ENCODE measurements at places on chromosomes 13 and 19. TPM values are rescaled to one million over a fixed set of nuclear protein-coding genes. Genes with fewer than 3 reads are reported as not detected.

The ADGRL1 gene
- polyA plus RNA-seq = 1.1 TPM

The LEUTX gene
- polyA plus RNA-seq = not detected

The CD209 gene
- not detected for polyA plus RNA-seq

The ZNF160 gene
- polyA plus RNA-seq = 6.8 TPM

The ZNF547 gene
- polyA plus RNA-seq = 7.0 TPM

The SIRT6 gene
- not detected for polyA plus RNA-seq

The ZNF761 gene
- 6.5 TPM for polyA plus RNA-seq

The TJP3 gene
- not detected for polyA plus RNA-seq

The MBD3L4 gene
- not detected for polyA plus RNA-seq

The NKPD1 gene
- not detected for polyA plus RNA-seq

Data from Purkinje cell (primary cell).